ENCODE measurements at places on chromosomes 13 and 19.

- no peak for DNase-seq
Observed at GRCh38 chr13:98544104-98544710, 32.7 kb downstream of the STK24 start.

DNA sequence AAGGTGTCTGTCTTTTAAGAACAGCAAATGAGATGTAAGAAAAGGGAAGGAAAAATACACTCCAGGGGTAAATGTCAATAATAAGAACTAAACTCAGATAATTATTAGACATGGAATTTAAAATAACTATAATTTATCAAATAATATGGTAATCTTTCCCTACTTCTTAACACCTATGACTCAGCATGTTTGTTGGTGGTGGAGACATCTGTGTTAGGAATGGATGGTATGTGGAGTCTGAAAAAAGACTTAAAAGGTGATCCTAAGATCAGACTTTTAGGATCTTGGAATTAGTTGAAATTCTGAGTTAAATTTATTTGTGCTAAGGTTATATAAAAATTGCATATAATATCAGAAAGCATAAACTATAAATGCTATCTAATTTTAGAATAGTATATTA is 915.1 kb downstream of the SLITRK5 start:
- DNase-seq = no peak

GRCh38 chr13:73865027-73865426 is 269.2 kb downstream of the KLF12 start:
- no peak for DNase-seq

- DNase-seq = no peak
Observed at GRCh38 chr13:107912745-107913144, 302.6 kb downstream of the LIG4 start.

DNA sequence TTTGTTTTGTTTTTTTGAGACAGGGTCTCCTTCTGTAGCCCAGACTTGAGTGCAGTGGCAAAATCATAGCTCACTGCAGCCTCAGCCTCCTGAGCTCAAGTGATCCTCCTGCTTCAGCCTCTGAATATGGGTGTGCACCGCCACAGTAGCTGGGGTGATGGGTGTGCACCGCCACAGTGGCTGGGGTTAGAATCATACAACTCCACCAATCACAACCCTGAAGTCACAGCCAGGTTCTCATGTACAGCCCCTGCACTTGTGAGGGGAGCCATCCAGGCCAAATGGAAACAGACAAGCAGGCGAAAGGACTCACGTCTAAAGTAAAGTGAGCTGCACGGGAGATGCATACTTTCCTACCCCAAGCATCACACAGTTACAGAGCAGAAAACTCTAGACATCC is 63.1 kb upstream of the RANBP3 start:
- DNase-seq = no peak

DNA sequence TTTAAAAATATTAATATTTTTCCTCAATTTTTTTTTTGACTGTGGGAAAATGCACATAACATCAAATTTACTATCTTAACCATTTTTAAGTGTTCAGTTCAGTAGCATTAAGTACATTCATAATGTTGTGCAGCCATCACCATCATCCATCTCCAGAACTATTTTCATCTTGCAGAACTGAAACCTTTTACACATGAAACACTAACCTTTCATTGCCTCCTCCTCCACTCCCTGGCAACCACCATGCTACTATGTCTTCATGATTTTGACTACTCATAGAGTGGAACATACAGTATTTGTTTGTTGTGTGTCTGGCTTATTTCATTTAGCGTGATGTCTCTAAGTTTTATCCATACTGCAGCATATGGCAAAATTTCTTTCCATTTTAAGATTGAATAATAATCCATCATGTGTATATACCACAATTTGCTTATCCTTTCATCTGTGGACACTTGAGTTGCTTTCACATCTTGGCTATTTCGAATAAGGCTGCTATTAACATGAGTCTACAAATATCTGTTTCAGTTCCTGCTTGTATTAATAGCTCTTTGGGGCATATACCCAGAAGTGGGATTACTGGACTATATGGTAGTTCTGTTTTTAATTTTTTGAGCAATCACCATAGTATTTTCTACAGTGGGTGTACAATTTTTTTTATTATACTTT is 376.4 kb downstream of the MTUS2 start:
- no peak for DNase-seq

- no peak for DNase-seq
Observed at GRCh38 chr19:18999896-19000620, 33.3 kb downstream of the SUGP2 start.

- DNase-seq = no peak
Observed at GRCh38 chr19:13841086-13841961, 35.6 kb upstream of the NANOS3 start.

GRCh38 chr19:18832306-18833140 is 764 bp downstream of the UPF1 start:
- DNase-seq = no peak
